ENCODE measurements at places on chromosomes 5 and 9.
A peak's percentile ranks its signal among the peaks of the same experiment; 100 is the strongest.

GRCh38 chr5:36535378-36535777 is 71.0 kb upstream of the SLC1A3 start:
- ATAC-seq: no peak

DNA sequence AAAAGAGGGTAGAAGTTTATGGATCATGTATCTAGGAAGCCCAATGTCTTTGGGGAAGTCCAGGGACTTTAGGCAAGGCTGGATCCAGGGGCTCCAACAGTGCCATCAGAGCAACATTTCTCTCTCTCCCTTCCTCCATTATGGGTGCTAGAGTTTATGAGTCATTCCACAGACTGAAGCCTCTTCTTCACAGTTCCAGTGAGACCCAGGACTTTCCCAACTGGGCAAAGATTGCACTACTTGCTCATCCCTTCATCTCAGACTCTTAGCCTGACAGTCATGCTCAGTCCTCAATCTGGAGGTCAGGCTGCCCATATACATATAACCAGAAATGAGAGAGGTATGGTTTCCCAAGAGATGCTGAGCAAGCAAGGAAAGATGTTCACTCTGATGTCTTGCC is 110.7 kb downstream of the FEM1C start:
- no peak for ATAC-seq

- ATAC-seq: no peak
Observed at GRCh38 chr5:41980396-41980795, 55.3 kb downstream of the FBXO4 start.

DNA sequence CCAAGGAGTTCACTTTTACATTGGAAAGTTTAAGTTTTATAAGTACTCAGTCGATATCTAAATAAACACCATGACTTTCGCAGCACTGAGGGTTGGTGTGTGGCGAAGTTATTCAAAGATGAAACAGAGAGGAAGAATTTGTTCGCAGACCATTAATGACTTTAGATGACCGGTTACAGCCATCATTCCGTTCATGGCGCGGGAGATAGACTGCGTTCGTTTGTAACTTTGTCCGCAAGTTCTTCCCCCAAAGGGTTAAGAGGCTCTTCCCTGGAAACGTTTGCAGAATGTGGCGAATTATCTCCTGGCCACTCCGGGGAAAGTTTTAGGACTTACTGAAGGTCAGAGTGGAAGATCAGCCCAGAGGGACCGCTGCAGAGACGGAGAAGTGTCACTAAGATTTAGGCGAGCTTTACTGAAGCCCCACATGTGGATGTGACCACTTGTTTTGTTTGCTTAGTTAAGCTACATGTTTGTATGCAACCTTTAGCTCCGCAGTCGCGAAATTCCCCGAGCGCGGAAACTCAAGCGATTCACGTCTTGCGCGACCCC is 2.2 kb upstream of the FOXD1 start:
- no peak for ATAC-seq

DNA sequence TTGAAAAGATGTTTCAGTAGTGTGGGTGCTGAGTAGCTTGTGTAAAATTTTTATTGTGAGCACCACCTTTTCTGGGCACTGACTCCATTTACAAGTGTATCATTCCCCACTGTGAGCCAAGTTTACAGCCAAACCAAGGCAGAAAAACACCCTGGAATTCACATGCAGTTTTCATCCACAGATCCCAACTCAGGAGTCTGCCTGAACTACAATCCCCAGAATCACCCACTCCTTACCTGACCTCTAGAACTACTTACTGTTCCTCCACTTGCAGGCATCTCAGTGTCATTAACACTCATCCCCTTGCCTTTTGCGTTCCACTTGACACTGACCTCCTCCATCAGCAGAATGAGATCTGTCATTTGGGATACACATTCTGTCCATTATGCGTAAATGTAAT is 2042.6 kb upstream of the CDH6 start:
- no peak for ATAC-seq

- no peak for ATAC-seq
Observed at GRCh38 chr9:128276574-128277270, 646 bp downstream of the SWI5 start.

- ATAC-seq: no peak
Observed at GRCh38 chr5:55895346-55895745, 44.2 kb downstream of the IL31RA start.

GRCh38 chr9:137023157-137023556 is 4.9 kb downstream of the ABCA2 start:
- ATAC-seq: no peak

DNA sequence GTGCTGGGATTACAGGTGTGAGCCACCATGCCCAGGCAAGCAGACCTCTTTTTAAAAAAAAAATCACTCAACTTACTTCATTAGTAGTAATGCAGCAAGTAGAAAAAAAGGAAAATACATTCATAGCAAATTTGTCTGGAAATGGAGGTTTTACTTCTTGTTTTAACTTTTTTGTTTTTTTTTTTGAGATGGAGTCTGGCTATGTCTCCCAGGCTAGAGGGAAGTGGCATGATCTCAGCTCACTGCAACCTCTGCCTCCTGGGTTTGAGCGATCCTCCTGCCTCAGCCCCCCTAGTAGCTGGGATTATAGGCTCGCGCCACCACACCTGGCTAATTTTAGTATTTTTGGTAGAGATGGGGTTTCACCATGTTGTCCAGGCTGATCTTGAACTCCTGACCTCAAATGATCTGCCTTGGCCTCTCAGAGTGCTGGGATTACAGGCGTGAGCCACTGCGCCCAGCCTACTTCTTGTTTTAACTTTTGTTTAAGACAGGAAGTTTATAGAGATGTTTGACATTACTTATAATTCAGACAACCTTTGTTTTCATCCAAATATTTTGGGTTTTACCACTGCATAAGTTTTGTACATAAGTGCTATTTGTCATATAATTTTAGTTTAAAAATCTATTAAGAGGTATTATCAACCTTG is 26.5 kb downstream of the UBE2R2 start:
- ATAC-seq: no peak

GRCh38 chr5:163094492-163095180 is 342.8 kb upstream of the CCNG1 start:
- ATAC-seq: no peak

GRCh38 chr5:74866596-74867162 is 492 bp upstream of the FAM169A start:
- peak; percentile 22 for ATAC-seq

GRCh38 chr9:135701067-135701958 is 672 bp upstream of the KCNT1 start:
- peak; percentile 8 for ATAC-seq

DNA sequence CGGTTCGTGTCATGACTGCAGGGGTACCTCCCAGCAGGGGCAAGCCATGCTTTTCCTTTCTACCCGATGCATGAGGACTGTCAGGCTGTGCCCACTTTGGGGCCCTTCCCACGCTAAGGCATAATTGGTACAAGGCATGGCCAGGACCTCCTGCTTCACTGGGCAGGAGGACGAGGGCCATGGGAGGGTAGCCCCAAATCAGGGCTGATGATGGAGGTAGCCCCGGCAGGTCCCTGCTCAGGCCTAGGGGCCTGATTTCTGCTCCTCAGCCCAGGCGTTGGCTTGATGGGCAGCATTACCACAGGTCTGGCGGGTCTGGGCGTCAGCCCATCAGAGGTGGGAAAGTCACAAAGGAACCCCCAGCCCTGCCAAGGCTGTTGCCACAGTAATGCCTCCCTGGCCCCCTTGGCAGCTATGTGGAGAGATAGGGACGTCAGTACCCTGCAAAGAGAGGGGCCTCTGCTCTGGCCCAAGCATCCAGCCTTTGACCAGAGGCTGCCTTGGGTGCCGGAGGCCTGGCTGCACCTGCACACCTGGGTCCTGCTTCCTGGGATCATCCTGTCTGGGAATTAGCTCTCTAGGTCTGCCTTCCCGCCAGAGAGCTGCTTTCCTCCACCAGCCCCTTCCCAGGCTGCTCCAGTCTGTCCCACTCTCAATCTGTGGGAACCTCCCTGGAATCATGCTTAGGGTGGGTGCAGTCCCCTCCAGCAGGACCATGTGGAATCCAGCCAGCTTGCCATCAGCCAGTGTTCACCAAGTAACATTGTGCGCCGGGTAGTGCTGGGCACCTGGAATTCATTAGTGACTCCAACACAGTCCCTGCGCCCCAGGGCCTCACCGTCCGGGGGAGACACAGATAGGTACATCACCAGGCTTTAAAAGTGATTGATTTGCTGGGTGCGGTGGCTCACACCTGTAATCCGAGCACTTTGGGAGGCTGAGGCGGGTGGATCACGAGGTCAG is 15.4 kb downstream of the TSPAN17 start:
- no peak for ATAC-seq

DNA sequence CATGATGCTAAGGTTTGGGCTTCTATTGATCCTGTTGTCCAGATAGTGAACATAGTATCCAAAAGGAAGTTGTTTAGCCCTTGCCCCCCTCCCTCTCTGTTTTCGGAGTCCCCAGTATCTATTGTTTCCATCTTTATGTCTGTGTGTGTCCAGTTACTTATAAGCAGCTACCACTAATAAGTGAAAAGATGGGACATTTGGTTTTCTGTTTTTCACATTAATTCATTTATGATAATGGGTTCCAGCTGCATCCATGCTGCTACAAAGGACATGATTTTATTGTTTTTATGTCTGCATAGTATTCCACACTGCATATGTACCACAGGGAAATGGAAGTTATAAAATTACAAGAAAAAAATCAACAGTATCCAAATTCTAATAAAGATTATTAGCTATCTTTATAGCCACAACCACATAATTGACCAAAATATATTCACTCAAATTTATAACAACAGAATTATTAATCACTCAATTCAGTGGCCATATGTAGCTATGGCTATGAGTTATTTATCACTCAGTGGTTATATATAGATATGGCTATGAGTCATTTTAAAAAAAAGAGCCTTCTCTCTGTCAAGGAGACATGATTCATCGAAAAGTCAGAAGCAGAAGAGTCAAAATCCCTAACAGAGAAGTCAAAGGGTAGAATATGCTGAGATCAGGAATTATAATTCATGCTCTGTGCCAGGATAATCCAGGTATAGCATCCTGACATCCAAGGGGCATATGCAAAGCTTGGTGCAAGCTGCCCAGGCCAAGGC is 367.5 kb downstream of the DEPDC1B start:
- peak; percentile 49 for ATAC-seq

DNA sequence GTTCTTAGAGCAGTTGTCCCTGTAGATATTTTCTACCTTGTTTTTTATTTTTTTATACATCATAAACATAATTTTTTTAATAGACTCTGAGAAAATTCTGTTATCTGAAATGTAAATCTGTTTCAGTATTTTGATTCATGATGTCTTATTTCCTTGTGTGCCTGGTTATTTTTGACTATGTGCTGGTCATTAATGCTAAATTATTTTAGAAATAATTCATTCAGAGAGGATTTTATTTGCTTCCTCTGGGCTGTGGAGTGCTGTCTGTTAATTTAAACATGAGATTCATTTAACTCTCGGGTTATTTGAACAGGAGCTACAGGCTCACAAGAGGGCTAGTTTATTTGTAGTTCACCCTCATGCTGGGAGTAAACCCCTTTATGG is 124.3 kb upstream of the PITX1 start:
- ATAC-seq: no peak

DNA sequence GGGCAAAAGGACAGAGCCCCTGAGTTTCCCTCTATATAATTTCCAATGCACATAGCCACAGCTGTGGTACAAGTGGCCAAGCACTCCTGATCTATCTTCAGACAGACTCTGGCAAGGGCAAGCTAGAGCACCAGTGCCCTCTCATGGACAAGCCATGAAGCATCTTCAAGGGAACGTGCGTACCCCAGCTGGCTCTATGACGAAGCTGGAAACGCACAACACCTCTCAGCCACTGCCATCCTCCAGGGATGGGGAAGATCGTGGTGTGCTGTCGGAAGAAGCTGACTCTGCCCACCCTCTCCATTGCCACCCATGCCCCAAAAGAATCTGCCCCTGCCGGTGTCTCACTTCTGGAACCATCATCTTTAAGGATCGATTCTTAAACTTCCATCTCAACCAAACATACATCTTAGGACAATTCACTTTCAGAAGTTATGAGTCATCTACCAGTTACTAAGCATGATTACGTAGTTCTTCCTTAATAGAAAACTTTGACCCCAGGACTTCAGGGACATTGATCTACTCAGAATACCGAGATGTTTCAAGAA is 482.9 kb downstream of the AGTPBP1 start:
- peak; percentile 34 for ATAC-seq

DNA sequence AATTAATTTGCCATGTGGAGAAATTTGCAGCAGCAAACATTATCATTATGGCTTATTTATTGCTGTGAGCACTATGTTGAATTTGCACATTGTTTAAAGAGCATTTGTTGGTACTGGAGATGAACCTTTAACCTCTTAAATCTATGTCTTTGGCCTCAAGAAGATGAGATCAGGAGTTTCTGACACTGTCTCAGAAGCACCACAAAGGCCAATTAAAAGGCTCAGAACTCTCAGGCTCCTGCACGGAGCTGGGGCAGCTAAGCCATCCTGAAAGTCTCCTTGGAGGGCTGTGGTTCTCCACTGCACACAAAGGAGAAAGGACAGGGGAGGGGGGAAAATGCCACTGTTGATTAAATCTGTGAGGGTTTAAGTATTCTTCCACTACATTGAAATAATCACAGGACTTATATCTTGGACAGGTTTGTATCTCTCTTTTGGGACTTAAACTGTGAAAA is 33.1 kb downstream of the ZNF366 start:
- ATAC-seq: no peak

GRCh38 chr9:30591461-30591860 is 1793.0 kb upstream of the ACO1 start:
- no peak for ATAC-seq

DNA sequence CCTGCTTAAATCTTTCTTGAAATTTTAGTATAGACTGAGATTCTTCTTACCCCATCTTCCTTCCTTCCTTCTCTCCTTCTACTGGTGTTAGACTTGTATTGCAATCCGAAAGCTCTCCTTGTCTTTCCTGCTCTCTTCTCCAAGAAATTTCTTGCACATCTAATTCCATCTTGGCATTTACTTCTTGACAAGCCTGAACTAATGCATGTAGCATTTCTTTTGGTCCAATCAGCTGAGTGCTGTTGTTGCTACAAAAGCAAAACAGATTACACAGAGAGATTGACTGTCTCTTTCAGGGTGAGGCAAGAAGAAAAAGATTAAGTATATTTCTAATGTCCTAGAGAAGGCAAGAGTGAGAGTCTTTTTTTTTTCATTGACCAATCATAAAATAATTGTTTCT is 51.6 kb upstream of the MAP1B start:
- ATAC-seq: no peak

- no peak for ATAC-seq
Observed at GRCh38 chr5:172065431-172066065, 59.1 kb upstream of the FBXW11 start.

- ATAC-seq: no peak
Observed at GRCh38 chr5:163867324-163867723, 361.9 kb downstream of the MAT2B start.

DNA sequence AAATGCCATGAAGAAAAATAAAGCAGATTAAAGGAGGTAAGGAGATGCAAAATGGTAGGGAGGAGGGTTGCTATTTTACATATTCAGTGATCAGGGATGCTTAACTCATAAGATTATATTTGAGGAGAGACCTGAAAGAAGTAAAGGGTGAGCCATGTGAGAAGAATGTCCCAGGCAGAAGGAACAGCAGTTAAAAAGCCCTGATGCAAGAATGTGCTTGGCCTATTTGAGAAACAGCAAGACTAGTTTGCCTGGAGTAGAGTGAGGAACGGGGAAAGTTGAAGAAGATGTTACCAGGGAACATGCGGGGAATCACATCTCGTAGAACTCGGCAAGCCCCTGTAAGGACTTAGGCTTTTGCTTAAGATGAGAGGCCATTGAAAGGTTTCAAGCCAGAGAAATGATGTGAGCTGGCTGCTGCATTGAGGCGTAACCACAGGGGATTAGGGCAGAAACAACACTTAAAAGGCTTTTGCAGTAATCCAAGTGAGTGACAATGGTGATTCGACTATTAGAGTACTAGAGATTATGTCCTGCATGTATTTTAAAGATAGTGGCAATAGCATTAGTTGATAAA is 198.7 kb downstream of the VPS13A start:
- ATAC-seq: no peak
